ENCODE measurements at places on chromosomes 5 and 9.

- no peak for DNase-seq
Observed at GRCh38 chr5:73122875-73123810, 2.8 kb downstream of the TMEM171 start.

GRCh38 chr9:7316166-7316795 lies 483.3 kb downstream of the DMAC1 start:
- no peak for DNase-seq

GRCh38 chr5:118009741-118010297 lies 978.5 kb downstream of the DTWD2 start:
- no peak for DNase-seq

GRCh38 chr5:39080597-39081204 lies 6.5 kb upstream of the RICTOR start:
- peak; percentile 5 for DNase-seq

DNA sequence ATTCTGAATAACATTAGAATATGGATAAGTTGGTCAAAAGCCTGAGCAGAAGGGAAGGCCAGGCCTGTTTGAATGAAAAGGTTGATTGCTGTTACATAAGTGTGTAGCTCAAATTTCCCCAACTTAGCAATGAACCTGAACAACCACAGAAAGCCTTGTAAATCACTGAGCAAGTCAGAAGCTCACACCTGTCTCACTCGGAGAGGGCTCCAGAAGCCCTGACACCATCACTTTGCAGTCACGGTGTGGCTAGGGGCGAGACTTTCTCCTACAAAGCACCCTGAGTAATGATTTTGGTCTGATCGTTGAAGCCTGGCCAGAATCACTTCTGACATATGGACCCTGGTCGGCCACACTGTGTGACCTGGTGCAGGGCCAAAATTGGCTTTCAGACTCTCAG lies 62.0 kb downstream of the MTX3 start:
- DNase-seq: no peak

DNA sequence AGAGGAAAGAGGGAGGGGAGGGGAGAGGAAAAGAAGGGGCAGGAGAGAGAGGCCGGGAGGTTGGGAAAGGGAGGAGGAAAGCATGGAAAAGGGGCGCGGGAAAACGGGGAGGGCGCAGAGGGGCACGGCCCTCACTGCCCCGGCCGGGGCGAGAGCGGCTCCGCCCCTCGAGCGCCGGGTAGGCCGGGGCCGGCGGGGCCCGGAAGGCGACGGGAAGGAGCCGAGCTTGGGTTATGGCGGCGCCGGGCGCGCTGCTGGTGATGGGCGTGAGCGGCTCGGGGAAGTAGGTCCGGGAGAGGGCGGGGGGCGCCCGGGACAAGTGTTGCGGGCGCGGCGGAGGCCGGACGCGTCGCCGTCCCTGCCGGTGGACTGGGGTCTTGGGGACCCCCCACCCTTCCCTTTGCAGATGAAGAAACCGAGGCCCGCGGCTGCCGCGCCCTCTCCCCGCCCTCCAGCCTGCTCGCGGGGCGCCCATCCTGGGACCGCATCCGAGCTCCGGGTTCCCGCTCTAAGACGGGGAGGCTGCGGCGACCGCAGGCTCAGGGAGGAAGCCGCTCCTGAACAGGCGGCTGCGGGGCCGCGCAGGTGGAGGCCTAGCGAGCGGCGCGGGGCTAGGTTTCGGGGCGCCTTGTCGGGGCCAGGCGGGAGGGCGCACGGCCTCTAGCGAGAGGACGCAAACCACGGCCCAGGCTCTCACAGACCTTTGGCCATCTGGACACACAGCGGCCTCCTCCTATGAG lies at the start of gene IDNK:
TSS of gene IDNK (plus strand) at position 205 of the 740 bp plus-strand sequence. CDS start at position 234, 29 bp downstream.
- peak; percentile 62 for DNase-seq

DNA sequence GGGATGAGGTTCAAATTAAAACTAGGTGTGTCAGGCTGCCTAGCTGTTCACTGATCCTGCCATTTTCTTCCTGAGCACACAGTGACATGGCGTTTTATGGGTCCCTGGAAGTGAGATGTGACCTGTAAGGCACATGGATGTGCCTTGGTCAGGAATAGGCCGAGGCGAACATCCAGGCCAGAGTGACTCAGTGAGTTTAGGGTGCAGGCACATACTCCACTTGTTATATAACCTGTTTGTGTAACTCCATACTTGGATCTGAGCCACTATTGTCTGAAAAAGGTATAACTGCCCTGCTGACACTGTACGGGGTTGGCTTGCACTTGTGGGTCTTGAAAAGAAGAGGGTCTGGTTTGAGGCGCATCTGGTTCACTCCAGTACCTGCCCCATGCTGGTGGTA lies 150.1 kb upstream of the ADAMTS16 start:
- DNase-seq: no peak

DNA sequence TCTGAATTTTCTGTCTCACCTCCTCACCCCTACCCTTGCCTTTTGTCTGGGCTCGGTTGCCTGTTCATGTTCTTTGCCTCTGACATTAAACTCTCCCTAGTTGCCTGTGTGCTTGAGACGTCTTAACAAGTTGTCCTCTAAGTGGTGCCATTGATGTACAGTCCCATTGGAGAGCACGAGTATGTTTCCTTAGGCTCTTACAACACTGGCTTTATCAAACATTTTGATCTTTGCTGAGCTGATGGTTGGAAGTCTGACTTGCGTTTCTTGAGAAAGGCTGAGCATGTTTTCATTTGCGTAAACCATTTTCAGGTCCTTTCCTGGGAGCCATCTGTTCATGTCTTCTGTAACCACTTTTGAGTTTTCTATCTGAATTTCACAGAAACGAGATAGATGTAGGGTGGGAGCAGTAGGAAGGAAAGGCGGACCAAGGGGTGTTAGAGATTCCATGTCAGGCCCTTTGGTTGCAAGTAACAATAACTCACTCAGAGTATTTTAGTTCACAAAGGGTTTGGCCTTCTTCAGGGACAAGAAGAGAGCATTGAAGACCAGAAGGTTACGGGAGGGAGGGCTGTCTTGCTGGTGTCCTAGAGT lies 35.4 kb downstream of the OTULIN start:
- DNase-seq: no peak

GRCh38 chr5:40124367-40124766 lies 555.3 kb upstream of the PTGER4 start:
- DNase-seq: no peak

GRCh38 chr9:98809311-98810101 lies 2.0 kb downstream of the GALNT12 start:
- no peak for DNase-seq

- DNase-seq: no peak
Observed at GRCh38 chr5:141492168-141492885, 3.4 kb downstream of the PCDHGC5 start.

GRCh38 chr9:68706363-68707201 lies 1.5 kb downstream of the PIP5K1B start:
- no peak for DNase-seq

DNA sequence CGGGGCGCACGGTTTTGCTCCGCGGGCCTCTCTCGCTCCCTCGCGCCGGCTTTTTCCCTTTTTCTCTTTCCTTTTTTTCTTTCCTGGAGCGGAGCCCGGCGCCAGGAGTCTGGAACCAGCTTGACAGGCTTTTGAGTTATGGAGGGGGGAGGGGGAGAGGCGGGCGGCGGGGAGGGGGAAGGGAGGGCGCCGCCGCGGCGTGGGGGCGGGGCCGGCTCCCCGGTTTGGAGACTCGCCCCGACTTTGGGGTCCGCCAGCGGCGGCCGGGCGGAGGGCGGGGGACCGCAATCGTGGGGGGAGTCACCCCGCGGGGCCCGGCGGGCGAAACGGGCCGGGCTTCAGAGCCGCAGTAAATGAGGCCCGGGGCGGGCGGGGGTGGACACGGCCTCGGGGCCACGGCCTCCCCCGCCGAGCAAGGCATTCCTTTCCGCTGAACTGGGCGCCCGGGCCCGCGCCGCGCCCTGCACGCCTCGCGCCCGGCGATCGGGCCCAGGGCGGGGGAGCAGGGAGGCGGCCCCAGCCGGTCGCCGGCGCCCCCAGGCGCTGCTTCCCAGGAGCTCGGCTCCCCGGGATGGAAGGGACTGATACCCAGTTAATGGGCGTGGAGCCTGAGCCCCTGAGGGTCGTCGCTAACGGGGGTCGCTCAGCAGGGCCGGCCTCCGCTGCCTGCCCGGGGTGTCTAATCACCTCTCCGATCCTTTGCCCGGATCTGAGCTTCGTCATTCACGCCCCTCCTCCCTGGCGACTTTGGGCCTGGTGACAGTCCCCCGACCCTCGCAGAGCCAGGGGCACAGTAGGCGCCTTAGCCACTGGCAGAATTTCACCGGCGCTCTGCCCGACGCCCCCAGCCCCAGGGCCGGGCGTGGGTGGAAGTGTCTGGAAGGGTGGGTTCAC lies 138.1 kb downstream of the C9orf50 start:
- DNase-seq: peak; percentile 31

DNA sequence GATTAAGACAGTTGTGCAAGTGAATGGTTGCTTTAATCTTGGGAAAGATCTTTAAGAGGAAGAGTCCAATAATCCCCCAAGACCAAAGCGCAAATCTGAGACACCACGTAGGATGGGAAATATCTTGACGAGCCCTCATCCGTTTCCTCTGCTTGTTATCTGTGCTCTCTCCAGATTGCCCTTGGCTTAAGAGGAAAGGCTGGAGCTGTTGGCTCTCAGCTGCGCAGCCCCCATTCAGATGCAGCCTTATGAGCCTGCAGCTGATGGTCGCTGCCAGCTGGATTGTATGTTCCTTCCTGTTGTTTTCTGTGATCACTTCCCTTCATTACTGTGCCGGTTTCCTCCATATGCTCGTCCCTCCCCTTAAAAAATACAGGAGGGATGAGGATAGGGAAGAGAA lies 47.7 kb downstream of the PWWP2A start:
- no peak for DNase-seq

GRCh38 chr5:91151947-91152346 lies 231.2 kb downstream of the ARRDC3 start:
- DNase-seq: no peak

DNA sequence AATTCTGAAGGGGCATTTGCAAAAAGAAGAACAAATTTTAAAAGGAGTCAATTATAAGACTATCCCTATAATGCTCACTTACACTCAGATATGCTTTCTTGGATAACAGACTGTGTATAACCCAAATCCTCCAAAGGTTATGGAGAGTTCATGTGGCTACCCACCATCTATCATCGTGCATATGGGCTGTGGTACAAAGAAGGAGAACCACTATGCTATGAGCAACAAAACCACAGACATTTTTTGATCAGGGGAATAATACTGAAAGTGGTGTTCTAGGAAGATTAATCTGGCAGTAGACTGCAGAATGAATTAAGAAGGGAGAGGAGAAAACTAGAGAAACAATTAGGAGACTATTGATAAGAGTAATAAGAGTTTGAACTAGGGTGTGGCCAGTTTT lies 16.8 kb downstream of the NR3C1 start:
- no peak for DNase-seq

DNA sequence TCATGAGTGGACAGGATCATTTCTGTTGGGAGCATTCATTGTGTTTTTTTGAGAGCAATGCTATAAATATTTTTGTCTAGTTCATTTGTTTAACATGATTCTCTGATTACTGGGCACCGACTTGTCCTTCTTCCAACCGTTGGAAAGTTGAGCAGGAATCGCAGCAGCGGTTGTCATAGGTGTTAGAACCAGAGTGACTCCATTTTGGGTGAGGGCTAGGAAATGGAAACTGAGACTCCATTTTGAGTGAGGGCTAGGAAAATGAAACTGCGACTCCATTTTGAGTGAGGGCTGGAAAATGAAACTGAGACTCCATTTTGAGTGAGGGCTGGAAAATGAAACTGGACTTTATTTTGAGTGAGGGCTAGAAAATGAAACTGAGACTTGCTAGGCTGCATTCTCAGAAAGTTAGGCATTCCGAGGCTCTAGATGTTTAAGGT lies 100.6 kb downstream of the ICE1 start:
- DNase-seq: no peak

DNA sequence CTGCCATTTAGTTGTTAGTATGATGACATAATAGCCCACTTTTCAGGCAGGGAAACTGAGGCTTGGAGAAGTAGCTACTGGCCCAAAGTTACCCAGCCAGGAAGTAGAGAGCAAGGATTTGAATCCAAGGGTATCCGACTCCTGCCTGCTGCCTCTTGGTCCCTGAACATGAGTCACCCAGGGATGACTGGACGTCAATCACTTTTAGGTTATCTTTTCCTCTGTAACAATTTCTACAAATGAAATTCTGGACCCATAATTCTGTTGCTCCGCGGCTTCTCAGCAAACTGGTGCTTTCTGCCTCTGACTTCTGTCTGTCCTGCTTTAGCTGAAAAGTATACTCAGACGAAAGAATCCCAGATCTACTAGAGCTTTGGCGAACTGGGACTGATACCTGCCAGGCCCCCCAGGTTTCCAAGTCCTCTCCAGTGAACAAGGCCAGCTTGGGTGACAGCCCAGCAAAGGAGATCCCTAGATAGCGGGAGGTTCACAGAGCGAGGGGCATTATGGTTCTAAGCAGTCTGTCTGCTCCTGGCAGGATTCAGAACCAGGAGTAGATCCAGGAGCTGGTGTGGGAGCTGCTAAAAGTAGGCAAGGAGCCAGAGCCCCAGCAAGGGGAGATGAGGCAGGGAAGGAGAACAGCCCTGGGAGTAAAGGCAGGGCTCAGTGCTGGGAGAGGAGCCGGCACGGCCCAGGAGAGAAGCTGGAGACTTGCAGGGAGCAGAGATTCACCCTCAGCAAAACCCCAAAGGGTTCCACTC lies 20.6 kb downstream of the OLFML2A start:
- DNase-seq: no peak

- no peak for DNase-seq
Observed at GRCh38 chr9:134188386-134189144, 24.2 kb upstream of the RNU6ATAC start.

DNA sequence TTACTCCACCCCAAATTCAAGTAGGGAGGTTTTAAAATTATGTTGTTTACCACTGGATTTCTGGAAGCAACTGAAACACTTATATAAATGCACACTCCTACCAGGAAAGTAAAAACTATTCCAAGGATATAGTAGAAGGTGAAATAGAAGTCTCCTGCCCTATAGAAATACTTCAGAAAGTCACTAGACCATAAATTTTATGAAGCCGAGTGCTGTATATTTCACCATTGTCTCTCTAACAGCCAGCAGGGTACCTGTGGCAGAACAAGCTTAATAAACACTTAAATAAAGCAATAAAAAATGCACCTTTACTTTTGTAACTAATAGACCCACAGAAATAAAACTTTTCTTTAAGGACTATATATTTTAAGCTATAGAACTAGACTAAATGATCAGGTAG lies 631.6 kb downstream of the PDE4D start:
- DNase-seq: no peak
